NCI-H345 (cell line): ENCODE measurements at places on chromosomes 5 and 9.
A peak's percentile ranks its signal among the peaks of the same experiment; 100 is the strongest.

- no peak for DNase-seq
Measured at GRCh38 chr5:21397693-21398092, 1409.7 kb upstream of the CDH18 start.

- DNase-seq = no peak
Measured at GRCh38 chr5:56307714-56308333, 74.7 kb upstream of the ANKRD55 start.

DNA sequence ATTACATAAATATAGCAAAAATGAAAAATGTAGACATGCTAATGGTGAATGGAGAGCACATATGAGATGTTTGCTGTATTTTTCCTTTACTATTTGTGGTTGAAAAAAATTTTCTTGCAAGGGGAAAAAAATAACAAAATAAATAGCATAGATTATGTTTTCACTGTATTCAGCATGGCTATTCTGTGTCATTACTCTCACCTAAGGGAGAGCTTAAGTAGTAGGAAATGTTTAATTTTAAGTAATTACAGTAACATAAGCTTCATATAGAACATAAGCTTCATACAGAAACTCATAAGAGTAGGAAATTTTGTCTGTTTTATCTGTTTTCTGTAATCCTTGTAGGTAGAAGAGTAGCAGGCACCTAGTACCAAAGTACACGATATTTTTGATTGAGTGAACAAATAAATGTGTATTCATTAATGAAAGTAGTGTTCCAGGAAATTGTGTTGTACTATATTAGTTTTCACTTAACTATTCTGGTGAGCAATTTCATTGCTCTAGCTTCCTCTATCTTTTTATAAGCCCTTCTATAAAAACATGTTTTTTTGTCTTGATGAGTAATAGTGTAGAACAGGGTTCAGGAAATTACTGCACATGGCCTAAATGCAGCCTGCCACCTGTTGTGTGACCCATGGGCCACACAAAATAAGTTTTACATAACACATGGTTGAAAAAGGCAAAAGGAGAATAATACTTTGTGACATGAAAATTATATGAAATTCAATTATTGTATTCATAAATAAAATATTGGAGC, 1025.0 kb upstream of the CDH10 start:
- no peak for DNase-seq

- no peak for DNase-seq
Measured at GRCh38 chr9:107948086-107948485, 458.5 kb upstream of the KLF4 start.

DNA sequence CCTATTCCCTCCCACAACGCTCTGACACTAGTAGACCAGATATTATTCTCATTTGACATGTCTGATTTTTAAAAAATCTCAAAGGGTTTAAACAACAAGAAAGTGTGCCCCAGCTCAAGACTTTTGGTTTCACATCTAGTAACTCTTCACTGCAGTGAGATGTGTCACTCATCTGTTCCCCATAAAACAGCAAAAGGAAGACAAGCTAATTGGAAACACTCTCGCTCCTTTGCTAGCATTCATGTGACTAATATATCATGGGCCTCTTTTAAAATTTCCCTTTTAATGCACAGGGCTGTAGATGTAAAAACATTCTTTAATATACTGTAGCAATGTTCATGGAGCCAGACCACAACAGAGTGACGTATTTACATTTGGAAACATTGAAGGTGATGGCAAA, 372.6 kb downstream of the ZNF608 start:
- no peak for DNase-seq

GRCh38 chr5:112649882-112650281, 87.8 kb upstream of the APC start:
- DNase-seq = no peak

- peak; percentile 96 for DNase-seq
Measured at GRCh38 chr5:96434201-96434645, 1.2 kb upstream of the PCSK1 start.

DNA sequence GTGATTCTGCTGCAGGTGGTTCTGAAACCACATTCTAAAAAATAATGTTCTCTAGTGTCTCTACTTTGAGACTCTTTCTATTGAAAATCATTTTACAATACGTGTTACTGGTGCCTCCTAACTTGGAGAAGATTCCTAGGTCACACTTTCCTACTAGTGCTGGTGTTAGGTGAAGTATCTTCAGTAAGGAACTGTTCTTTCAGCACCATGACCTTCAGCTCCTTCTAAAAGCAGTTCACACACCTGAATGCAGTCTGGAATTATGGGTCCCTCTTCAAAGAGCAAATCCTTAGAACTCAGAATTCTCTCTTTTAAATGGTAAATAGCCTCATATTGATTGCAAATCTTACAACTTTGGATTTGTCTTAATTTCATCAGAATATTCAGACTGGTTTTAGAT, 10.6 kb upstream of the DPYSL3 start:
- no peak for DNase-seq

- DNase-seq = no peak
Measured at GRCh38 chr9:83367326-83367725, 170.9 kb downstream of the FRMD3 start.

- DNase-seq = no peak
Measured at GRCh38 chr9:21027295-21027694, 4.1 kb downstream of the HACD4 start.

DNA sequence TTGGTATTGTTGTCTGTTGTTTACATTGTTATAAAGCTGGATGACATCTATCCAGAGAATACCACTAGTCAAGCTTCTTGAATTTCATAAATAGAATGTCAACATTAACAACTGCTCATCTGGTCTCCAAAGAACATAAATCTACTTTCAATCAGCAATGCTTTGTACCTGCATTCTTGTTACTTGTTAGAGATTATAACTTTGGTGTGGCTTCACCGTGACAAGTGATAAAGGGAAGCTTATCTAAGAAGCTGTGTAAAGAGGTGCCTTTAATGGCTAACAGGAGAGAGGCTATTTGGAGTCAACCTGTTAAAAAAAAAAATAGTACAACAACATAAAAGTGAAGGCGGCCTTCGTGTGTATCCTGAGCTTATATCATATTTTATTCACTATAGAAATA, 41.8 kb downstream of the MUSK start:
- DNase-seq = peak; percentile 52

- no peak for DNase-seq
Measured at GRCh38 chr5:39800042-39800601, 375.3 kb upstream of the DAB2 start.

GRCh38 chr5:10332301-10332700, 21.2 kb upstream of the MARCHF6 start:
- peak; percentile 16 for DNase-seq

DNA sequence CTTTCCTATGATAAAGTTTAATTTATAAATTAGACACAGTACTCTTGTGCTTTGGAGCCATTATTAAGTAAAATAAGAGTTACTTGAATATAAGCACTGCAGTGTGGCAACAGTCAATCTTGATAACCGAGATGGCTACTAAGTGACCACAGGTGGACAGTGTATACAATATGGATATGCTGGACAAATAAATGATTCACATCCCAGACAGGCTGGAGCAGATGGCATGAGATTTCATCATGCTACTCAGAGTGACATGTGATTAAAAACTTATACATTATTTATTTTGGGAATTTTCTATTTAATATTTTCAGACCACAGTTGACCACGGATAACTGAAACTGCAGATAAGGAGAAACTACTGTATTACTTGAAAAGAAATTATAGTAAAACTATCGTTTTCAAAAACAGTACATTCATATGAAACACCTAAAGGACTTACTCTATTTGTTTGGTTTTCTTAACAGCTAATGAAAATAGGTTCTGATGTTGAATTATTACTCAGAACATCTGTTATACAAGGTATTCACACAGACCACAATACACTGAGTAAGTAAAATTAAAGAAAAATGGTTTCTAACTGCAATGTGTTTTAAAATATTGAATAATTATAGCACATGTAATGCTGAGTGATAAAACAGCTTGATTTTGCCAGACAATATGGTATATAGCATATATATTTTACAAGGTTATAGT, 16.0 kb downstream of the LYRM7 start:
- DNase-seq = no peak

GRCh38 chr9:136231478-136232297, 13.9 kb downstream of the QSOX2 start:
- no peak for DNase-seq

DNA sequence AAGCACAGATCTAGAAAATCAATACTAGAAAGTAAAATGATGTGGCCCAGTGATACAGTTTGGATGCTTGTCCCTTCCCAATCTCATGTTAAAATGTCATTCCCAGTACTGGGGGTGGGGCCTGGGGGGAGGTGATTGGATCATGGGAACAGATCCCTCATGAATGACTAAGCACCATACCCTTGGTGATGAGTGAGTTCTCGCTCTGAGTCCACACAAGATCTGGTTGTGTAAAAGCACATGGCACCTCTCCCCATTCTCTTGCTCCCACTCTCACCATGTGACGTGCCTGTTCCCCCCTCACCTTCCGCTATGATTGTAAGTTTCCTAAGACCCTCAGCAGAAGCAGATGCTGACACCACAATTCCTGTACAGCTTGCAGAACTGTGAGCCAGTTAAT, 234.2 kb upstream of the CDH6 start:
- DNase-seq = no peak

DNA sequence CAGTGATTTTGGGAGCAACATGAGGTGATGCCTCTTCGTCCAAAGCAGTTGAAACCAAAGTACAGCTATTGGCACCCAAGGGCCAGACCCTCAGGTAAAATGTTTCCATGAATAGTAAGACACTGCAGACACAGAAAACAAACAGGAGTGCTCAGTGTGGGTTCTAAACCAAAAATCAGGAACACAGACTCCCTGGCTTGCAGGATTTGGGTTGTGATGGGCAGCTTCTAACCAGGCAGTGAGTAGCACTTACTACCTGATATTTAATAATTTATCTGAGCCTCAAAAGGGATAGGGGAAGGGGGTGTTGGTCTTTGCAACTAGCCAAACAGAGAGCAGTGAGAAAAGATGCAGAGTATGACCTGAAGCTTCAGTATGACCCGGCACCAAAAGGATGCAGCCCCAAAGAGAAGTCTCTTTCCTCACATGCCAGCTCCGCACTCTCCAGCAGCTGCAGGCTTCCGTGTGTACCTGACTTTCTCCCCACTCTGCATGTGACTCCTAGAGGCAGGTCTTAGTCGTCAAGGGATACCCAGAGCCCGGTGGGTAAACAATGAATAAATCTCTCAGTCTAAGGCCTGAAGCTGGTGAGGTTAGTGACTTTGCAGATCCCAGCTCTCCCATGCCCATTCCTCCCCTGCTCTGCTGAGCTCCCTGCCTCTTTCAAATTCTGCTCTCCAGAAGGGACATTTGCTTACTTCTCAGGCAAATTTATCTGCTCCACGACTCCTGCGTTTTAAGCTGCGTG, 105.4 kb upstream of the SPOCK1 start:
- DNase-seq = peak; percentile 63

- no peak for DNase-seq
Measured at GRCh38 chr5:155783246-155783645, 543.7 kb upstream of the SGCD start.

- no peak for DNase-seq
Measured at GRCh38 chr5:152739916-152740315, 334.8 kb upstream of the NMUR2 start.

GRCh38 chr5:138732466-138732865, 20.8 kb upstream of the CTNNA1 start:
- no peak for DNase-seq

DNA sequence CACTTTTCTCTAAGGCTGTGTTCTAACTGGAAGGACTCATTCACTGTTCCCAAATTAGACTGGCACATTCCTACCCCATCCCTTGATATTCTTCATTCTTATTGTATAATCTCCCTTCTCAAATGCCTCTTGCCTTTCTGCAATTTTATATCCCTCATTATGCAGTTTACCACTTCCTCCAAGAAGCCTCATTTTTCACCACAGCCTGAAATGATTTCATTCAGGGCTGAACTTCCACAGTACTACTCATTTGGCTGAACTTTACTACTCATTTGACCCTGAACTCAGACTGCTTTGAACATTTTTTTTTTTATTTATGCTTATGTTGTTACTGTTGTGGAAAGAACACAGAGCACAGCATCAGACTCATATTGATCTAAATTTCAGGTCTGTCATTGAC, 32.7 kb downstream of the GRIA1 start:
- no peak for DNase-seq

DNA sequence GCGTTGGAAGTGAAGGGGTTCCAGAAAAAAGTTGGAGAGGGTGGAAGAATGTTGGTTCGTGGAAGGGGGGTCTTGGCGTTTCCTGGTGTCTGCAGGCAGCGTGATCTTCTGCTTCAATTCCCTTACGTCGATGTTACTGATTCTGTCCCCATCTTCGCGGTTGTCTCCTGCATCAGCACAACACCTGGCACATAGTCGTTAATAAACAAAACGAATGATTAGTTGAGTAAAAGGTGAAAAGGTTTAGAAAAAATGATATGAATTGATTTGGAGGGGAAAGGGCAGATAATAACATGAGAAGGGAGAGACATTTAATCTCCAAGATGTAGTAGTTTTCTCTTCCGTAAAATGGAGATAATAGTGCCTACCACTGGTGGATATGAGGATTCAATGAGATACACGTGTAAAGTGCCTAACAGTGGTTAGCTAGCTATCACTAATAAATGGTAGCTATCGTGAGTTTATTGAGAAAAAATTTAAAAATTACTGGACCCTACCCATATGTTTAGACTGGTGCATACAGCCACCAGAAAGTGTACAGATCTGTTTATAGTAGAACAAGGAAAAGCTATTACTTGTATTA, 556 bp downstream of the MTREX start:
- DNase-seq = no peak

DNA sequence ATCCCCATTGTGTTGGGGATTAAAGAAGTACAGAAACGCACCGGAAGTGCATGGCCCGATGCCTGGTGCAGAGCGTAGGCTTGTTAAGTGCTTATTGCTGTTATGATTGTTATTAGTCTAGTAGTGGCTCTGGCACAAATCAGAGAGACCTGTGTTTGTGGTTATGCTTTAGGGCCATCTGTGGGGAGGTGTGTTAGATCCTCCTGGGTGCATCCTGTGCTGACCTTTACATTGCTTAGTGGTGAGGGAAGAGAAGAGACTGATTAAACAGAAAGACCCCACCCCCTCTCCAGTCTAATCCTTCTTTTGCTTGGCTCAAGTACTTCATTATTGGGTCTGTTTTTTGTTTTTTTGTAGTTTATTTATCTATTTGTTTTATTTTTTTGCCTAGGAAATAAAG, 112.7 kb upstream of the SPRY4 start:
- DNase-seq = no peak

DNA sequence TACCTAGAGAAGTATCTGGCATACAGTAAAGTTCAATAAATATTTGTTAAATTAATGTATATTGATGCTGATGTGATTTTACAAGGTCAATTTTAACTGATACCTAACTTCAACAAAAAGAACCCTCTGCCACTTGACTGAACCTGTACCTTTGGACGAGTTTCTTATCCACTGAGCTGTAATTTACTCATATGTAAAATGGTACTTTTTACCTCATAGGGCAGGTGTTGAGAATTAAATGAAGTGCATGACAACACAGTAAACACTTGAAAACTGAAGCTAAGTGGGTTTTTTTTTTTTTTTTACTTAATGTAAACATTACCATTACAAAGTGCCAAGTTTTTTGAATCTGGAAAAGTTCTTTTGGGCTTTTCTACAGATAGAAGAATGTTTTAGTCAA, 15.4 kb downstream of the NIPSNAP3B start:
- peak; percentile 17 for DNase-seq
